ENCODE measurements at places on chromosomes 3 and 15.

DNA sequence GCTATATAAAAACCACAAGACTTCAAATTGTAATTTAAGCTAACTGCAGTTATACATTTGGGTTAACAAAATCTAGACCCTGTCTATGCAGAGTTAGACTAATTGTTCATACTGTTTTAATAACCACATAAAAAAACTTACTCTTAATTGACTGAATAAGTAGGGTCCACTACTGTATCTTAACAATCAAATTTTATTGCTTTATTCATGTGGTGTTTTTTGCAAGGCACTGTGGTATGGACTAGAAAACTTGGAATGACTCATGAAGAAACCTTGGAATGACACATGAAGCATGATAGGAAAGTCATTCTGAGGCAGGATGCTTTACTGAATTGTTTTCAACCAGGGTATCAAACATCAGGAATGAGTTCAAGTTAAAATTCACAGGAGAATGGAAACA is 2.3 kb downstream of the SERP1 start:
- DNase-seq, result no peak

DNA sequence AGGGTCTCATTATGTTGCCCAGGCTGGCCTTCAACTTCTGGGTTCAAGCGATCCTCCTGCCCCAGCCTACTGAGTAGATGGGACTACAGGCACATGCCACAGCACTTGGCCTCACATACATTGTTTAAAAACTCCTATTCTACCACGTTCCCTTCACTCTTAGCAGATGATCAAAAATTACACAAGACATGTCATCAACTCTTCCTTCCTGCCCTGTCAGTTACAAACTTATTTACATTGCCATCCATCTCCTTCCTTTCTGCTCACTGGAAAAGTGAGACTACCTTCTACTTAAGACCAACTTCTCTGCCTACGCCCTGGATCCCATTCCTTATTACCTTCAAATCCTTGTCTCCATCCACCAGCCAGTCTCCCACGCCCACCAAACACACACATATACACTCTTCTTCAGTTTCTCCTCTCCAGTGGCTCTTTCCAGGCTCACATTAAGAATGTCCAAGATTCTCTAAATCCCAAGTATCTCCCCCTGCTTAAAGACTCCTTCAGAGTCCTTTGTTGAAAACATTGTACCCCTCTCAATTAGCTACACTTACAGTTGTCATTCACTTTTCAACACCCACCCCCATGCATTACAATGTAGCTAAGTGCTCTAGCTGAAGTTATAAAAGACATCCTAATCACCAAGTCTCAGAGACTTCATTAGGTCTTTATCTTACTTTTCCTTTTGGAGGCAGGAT is 4.3 kb downstream of the PEAK1 start:
- no peak for DNase-seq

- no peak for DNase-seq
Measured at GRCh38 chr3:77786216-77786615, 746.3 kb downstream of the ROBO2 start.

DNA sequence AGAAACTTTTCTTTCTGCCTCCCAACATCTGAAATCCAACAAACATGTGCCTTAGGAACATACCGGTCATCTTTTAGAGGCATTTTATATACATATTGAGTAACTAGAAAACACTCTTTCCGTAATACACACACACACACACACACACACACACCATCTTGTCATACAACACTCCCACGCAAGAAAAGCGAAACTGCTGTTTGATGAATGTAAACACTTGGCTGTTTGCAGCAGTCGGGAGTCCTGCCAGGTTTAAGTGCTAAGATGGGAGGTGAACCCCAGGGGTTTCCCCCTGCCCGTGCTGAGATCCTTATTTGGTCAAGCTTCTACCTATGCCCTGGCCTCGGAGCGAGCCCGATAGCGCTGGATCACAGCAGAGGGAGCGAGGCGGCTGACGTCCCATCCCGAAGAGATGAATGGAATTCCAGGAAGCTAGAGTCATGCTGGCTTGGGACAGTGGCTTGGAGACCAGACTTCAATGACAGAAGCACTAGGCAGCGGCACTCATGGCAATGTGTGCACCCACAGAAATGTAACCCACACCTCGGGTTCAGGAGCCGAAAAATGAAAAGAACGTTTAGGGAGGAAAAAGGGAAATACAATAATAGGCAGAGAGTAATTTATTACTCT is 1.3 kb upstream of the THBS1 start:
- DNase-seq, result no peak

DNA sequence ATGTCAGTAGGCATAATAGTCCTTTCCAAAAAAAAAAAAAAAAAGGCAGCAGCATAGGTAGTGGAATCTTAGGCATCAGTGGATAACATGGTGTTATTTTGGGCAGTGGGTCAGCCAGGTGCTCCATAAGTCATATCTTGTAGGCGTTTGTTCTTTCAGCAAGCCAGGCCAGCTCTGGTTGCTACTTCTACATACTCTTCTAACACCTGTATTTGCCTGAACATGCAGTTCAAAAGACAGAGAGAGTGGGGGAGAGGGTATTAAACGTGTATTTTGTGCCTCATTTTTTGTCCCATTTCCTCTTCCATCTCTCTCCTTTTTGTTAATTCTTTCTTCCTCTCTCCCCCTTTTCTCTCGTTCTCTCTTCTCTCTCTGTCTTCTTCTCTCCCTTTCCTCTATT is 110.4 kb downstream of the TPRG1 start:
- DNase-seq, result no peak

DNA sequence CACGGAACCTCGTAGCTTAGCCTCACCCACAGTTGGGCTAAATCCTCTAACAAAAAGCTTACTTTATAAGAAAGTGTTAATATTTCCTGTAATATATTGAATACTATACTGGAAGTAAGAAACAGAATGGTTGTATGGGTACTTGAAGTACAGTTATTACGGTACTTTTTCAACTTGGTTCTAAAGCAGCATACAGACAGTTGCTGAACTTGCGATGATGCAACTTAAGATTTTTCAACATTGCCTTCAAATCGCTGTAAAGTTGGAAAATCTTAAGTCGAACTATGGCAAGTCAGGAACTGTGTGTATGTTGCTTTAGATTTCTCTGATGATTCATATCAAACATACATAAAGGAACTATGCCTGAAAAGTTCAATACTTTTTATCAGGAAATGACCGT is 204.4 kb upstream of the C2CD4B start:
- DNase-seq, result no peak
